ENCODE measurements at places on chromosomes 12 and 14.

GRCh38 chr12:93989949-93990348 lies 158.4 kb upstream of the PLXNC1 start:
- no peak for DNase-seq

GRCh38 chr12:92912052-92912451 lies 17.0 kb downstream of the EEA1 start:
- DNase-seq = no peak

GRCh38 chr14:63524537-63525155 lies 18.5 kb downstream of the PPP2R5E start:
- DNase-seq = no peak

- no peak for DNase-seq
Observed at GRCh38 chr12:92552412-92553108, 150.2 kb upstream of the PLEKHG7 start.

- DNase-seq = no peak
Observed at GRCh38 chr12:69388371-69388770, 28.8 kb downstream of the YEATS4 start.

- DNase-seq = no peak
Observed at GRCh38 chr12:30110958-30111586, 327.3 kb upstream of the TMTC1 start.

DNA sequence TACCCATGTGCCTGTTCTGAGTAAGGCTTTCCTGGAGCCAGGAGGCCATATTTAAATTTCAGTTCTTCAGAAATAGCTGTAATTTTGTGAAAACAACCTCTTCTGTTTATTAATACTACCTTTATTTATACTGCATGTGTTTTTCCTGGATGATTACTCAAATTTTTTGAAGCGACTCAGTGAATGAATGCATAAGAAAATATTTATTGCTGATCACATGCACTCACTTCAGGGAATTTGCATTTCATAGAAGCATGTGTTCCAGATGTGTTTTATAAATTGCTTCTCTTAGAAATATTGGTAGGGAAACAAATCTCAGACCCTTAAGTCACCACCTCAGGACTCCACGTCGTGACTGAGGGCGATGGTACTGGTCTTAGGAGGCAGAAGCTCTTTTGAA lies 21.8 kb upstream of the DCN start:
- DNase-seq = no peak

GRCh38 chr12:115004470-115005146 lies 320.6 kb upstream of the TBX3 start:
- DNase-seq = no peak
